ENCODE measurements at places on chromosomes 6 and 20.

- no peak for DNase-seq
Observed at GRCh38 chr6:34334796-34335416, 57.6 kb downstream of the NUDT3 start.

DNA sequence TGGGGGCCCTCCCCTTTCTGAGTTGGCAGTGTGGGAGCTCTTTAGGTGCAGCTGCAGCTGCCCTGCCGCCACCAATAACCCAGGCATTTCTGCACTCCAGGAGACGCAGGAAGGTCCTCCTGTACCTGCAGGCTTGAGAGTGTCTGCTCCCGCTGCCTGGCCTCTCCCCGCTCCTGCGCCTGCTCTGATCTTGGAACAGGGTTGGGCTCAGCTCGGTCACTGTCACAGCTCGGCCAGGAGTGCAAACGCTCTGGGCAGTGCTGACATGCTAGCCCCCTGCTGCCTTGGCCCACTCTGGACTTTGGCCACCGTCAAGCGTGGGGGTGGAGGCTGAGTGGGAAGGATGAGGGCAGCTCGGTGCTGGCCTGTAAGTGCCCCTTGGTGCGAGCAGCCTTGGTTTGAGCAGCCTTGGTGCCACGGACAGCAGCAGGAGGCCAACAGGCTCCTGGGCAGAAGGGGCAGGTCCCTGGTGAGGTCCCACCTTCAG lies 738.1 kb upstream of the GJE1 start:
- no peak for DNase-seq

DNA sequence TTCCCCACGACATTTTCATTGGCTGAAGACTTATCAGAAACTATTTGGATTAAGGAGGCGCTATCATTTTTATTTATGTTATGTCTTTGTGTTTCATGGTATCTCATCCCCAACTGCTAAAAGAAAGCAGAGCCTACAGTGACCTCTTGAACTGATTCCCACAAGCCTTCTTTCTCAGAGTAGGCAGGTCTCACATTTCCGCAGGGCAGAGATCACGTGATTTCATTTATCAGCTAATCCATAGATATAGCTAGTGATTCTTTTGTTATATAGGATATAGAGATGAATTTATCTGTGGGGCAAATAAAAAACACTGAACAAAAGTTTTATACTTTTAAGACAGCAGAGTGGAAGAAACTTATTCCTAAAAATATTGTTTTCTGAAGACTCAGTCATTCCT lies 25.0 kb upstream of the POPDC3 start:
- no peak for DNase-seq

DNA sequence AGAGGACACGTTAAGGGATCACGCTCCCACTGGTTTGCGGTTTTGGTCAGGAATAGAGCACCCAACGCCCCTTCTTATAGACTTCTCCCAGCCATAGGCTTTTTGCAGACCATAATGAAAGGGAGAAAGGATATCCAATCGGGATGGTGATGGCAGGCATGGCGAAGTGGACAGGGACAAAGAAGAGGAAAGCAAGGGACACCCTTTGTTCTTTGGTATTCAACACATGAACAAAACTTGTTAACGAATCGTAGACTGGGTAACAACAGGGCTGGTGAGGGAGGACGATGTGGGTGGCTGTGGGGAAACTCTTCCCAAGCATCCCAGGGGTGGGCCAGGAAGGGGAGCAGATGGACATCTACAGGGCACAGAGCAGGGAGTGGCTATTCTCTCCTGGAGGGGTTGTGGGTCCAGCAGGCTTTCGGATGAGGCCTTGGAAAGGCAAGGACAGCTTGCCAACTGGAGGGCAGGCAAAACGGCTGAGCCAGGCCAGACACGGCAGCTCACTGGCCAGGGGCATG lies 1.4 kb upstream of the HSP90AB1 start:
- DNase-seq: no peak

- DNase-seq: no peak
Observed at GRCh38 chr20:11375335-11375734, 542.4 kb upstream of the BTBD3 start.

DNA sequence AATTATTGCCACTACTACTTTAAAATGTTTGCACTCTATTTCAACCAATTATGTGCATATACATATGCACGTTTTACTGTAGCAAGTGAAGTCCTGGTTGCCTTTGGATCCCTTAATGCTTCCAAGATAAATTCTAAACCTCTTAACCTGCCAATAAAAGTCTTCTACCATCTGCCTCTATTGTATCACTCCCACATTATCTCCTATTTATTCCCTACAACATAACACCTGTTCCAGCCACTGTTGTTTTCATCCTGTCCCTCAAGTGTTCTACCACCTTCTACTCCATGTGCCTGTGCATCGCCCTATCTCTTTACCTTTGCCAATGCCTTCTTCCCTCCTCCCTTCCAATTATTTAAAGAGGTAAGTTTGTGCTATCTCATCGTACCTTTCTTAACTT lies 499.0 kb upstream of the RNF217 start:
- DNase-seq: no peak

DNA sequence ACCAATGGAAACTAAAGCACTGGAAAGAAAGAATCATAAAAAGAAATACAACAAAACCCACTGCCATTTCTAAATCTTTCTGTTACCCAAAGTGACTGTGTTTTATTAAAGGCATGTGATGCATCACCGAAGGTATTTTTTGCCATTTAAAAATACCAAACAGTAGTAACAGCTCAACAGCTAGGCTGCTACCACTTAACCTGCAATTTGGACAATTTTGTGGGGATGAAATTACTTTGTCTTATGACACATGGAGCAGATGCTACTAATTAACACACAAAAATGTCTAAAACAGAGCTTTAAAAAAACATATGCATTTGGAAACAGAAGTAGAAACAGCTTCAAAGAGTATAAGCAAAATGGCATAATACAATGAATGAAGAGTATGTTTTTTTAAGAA lies 97.4 kb downstream of the ATXN1 start:
- DNase-seq: no peak

GRCh38 chr20:24321973-24322372 lies 147.5 kb upstream of the SYNDIG1 start:
- DNase-seq: no peak

DNA sequence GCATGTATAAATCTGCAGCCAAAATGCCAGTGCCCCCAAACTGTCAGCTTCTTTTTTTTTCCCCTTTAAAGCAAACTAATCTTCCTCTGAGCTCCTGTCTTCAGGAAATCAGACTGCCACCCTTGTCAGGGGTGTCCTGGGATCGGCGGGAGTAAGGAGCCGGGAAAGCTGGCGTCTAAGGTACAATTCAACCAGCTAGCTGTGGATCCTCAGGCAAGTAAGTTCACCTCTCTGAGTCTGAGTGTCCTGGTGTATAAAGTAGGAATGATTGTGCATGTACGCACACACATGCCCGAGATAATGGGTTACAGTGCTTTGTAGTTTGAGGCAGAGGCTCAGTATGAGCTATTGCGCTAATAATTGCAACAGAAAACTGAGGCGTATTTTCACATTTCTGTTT lies 98.3 kb downstream of the ANKRD60 start:
- no peak for DNase-seq

GRCh38 chr6:32176476-32177182 lies 745 bp upstream of the AGPAT1 start:
- no peak for DNase-seq

GRCh38 chr6:6905961-6906518 lies 201.7 kb upstream of the RREB1 start:
- no peak for DNase-seq

DNA sequence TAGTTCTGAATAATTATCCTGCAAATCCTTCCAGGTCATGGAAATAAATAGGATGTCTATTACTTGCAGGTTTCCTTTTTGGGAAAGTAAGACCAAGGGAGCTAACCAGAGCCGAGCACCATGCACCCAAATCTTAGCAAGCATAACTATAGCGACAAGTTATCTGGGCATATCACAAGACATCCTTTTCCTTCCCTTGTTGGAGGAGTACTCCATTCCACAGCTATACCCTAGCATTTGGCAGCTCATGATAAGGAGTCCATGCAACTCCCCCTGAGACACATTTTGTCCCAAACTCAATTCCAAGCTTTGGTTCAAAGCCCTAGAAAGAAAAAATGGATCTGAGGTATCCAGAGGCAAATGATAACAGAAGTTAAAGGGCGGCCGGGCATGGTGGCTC lies 16.5 kb upstream of the ASCC3 start:
- no peak for DNase-seq

DNA sequence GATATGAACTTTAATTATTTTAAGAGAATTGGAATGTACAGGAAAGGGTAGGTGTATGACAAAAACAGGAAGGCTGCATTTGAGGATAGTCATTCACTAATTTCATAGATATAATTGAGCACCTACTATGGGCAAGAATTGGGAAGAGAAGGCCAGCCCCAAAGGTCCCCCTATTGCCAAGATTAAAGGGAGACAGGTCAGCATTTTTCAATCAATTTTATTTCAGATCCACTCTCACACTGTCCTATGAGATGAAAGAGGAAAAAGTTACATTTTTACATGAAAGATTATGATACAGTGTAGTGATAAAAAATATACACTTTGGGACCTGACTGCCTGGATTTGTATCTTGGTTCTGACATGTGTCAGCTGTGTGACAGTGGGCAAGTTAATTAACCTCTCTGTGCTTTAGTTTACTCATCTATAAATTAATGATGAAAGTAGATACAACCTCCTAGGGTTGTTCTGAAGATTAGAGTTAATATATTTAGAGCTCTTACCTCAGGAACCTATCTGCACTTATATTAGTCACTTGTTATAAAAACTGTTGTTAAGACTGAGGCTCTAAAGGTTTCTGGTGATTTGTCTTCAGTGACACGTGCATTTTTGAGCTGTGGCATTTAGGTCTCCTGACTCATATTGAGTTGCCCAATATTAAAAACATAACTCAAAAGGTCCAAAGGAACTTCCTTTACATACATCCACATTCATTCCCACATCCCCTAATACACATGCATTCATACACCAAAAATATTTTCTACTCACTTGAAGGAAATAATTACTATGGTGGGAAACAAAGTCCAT lies 45.7 kb downstream of the SCGN start:
- DNase-seq: no peak

- no peak for DNase-seq
Observed at GRCh38 chr6:45806172-45806571, 209.5 kb downstream of the CLIC5 start.

GRCh38 chr6:7650878-7651277 lies 60.9 kb downstream of the SNRNP48 start:
- no peak for DNase-seq

DNA sequence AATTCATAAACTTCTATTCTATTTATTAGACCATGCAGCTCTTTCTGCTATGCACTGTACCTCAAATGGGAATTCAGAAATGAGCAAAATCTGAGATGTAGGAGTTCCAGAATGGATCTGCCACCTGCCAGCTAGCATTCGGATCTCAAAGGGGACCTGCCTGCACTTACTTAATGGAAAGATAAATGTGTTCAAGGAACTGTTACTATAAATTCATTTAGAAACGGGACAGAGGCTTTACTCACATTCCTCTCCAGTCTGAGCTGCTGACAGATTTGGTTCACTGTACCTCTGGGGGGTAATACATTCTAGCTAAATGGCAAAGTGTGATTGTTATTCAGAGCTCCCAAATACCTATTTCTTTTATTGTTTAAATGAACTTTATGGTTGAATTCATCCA lies 384.1 kb downstream of the GRIK2 start:
- DNase-seq: no peak

- no peak for DNase-seq
Observed at GRCh38 chr6:422433-423054, 31.0 kb downstream of the IRF4 start.

GRCh38 chr20:39338469-39339376 lies 376.6 kb downstream of the DHX35 start:
- peak; percentile 4 for DNase-seq

DNA sequence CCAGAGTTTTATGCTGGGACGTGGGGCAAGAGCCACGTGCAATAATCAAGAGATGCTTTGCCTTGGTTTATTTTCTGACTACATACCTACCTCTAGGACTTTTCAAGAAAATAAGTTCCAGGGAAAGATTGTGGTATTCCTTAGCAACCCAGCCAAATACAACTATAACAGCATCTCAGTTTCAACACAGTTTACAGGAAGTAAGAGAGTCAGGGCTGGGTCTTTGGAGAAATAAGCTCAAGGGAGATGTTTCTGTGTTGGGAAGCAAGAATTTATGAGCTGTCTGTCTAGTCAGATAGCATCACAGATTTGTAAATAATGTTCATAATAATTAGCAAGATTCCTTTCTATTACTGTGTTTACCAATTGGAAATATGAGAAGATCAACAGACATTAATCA lies 35.1 kb downstream of the MAP3K5 start:
- DNase-seq: no peak

- DNase-seq: no peak
Observed at GRCh38 chr6:162615016-162615705, 112.4 kb downstream of the PRKN start.

DNA sequence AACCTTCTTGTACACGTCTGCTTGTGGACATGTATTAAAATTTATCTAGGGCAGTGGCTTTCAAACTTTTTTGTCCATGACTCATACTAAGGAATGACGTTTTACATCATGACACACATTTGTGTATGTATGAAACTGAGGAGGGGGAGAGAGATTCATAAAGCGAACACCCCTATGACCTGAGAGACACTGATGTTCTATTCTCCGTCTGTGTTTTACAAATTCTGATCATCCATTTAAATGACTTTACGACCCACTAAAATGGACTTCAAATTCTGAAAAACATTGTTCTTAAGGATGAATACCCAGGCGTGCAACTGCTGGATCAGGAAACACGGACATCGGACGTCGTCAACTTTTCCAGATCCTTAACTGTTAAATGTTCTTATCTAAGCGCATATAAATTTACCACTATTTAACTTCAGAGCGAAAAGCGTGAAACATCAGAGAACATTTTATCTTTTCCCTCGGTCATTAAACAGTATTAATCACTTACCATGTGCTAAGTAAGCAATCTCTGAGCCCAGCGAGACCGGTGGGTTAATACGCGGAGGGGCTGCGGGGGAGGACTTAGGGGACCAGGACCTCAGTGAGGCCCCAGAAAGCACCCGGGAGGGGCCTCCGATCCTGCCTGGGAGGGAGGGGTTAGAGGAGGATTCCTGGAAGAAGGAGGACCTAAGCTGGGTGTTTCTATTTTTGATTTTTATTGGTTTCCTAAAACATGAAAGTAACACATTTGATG lies 1.2 kb downstream of the PLAGL1 start:
- DNase-seq: no peak

GRCh38 chr6:163986313-163986712 lies 571.8 kb downstream of the QKI start:
- DNase-seq: no peak

DNA sequence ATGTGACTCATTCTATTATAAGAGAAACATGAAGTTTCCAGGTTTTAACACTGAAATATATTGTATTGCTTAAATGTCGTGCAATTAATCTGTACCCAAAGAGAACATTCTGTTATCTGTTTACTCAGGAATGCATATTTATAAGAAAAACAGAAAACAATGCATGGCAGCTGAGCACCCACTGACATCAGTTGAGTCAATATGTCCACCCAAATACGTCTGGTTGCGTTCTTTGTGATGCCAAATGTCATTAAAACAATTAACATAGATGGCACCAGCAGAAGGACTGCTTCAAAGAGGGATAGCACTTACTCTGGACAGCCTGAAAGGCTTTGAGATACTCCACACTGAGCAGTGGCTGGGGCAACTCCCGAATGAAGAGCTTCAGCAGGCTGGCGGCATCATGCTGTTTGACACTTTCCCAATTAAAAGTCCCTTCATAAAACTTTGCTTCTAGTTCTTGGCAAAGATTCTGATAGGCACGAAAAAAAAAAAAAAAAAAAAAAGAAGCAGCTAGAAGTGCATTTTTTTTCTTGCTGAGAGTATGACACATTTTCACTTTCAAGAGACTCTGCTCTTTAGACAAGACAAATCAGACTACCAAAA lies 102.3 kb downstream of the ARHGAP18 start:
- DNase-seq: no peak

- DNase-seq: no peak
Observed at GRCh38 chr6:135832166-135832565, 19.3 kb upstream of the PDE7B start.

Data from KBM-7 (cell line).